ENCODE measurements at places on chromosomes 6 and 20.

GRCh38 chr6:15642276-15642675 is 20.6 kb downstream of the DTNBP1 start:
- no peak for DNase-seq

DNA sequence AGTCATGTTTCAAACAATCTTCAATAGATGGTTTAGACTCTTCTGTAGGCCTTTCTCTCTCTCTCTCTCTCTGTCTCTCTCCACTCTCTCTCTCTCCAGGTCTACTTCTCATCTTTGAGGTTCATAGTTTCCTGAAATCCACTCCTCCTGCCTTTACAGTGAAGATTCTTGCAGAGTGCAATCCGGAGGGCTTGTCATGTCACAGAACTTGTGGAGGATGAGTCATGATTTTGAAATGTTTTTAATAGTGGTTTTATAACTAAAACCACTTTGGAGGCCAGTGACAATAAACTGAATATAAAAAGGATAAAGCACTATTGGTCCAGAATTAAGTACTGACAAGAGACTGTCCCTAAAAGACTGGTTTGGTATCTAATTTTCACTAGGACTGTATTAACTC is 156.3 kb downstream of the KIF6 start:
- no peak for DNase-seq

- no peak for DNase-seq
These were observed 697 bp upstream of the CEP43 start for GRCh38 chr6:166998256-166999144.

- no peak for DNase-seq
These were observed 554.8 kb downstream of the TBC1D32 start for GRCh38 chr6:120779441-120779840.

- no peak for DNase-seq
These were observed 100.4 kb downstream of the MYO6 start for GRCh38 chr6:75849329-75850025.

Measured in nucleus accumbens (tissue), 56 donors.